Heart right ventricle (tissue), 16 donors: ENCODE measurements at places on chromosomes 4 and X. TPM values are rescaled to one million over a fixed set of nuclear protein-coding genes. Genes with fewer than 3 reads are reported as not detected.

ABCG2 gene
- 8.7 TPM for total RNA-seq

HSFX2 gene
- 2.2 TPM for total RNA-seq

TCEAL8 gene
- total RNA-seq, result 53.1 TPM

DNA sequence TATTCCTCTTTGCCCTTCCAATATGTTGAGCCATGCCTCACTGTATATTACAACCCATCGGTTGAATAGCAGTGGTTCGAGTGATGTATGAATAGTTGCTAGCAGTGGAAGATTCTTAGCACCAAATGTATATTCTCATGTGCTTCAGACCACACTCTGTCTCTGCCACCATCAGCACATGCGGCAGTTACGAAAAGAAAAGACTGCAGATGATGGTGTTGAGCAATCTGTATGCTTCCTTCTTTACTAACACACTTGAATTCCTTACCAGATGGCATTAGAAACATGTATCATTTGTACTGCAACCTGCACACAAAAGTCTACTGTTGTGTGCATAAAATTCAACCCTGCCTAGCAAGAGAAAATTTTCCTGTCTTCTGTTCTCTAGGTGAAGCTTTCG lies 214.6 kb downstream of the ENOX2 start:
- no peaks in the 10 kb centered on the region for H3K27me3 ChIP-seq
- H3K36me3 ChIP-seq, result no peaks in the 10 kb centered on the region
- no peaks in the 10 kb centered on the region for H3K4me1 ChIP-seq
- no peak for DNase-seq
- no peak overlapping the region for H3K4me3 ChIP-seq
- no peak overlapping the region for H3K27ac ChIP-seq

- peak overlapping the region; percentile 59 for H3K4me3 ChIP-seq
- H3K36me3 ChIP-seq, result no peaks in the 10 kb centered on the region
- H3K27me3 ChIP-seq, result no peaks in the 10 kb centered on the region
- peak overlapping the region; percentile 91 for H3K27ac ChIP-seq
Measured at GRCh38 chrX:103687696-103688201, 1.2 kb upstream of the MORF4L2 start.

DNA sequence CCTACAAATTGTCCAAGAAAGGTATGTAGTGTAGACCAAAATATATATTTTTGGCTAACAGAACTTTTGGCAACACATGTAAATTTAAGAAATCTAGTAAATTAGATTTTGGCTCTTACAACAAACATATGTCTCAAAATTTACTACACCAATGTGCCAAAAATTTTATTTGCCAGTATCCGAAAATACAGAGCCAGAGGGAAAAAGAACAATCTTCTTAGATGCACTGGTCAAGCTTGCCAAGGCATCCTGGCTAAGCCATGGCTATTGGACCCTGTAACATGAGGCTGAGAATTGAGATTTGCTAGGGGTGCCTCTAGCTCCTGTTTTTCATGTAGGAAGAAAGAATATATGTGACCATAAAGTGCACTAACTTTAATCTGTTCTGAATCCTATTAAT lies 91.8 kb downstream of the GABRG1 start:
- no peaks in the 10 kb centered on the region for H3K4me1 ChIP-seq
- DNase-seq, result no peak
- H3K27ac ChIP-seq, result no peak overlapping the region
- H3K27me3 ChIP-seq, result no peaks in the 10 kb centered on the region
- H3K36me3 ChIP-seq, result no peaks in the 10 kb centered on the region

DNA sequence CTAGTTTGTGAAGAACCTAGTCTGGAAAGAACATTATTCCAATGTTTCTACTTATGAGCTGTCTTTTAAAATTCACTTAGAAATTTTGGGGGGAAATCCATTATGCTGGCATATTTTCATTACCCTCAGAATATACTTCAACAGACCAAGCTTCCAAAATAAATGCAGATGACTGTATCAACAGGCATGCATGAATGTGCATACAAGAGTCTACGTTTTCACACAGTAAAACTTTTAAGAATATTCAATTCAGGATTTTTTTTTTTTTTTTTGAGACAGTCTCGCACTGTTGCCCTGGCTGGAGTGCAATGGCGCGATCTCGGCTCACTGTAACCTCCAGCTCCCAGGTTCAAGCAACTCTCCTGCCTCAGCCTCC lies 49.7 kb downstream of the ABCG2 start:
- H3K27ac ChIP-seq, result no peak overlapping the region
- no peak for DNase-seq
- no peak overlapping the region for H3K4me3 ChIP-seq
- H3K27me3 ChIP-seq, result no peaks in the 10 kb centered on the region
- peaks cover 3% of the 10 kb centered on the region for H3K4me1 ChIP-seq

DNA sequence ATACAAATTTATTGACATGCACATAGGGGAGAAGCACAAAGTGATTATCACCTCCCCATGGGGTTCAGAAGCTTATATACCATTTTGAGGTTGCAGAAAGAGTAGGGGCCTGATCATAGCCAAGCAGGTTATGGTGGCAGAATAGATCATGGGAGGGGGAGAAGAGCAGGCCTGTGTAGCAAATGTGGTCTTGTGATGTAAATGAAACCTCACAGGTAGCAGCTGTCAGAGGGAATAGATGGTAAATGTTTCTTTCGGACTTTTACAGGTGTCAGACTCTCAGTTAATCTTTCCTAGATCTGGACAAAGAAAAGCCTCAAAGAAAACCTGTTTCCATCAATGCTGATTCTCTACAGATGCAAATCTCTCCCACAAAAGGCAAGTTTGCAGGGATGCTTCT lies 84.4 kb downstream of the CFAP299 start:
- no peaks in the 10 kb centered on the region for H3K27me3 ChIP-seq
- no peak for DNase-seq
- H3K36me3 ChIP-seq, result no peaks in the 10 kb centered on the region
- H3K4me3 ChIP-seq, result no peak overlapping the region
- H3K27ac ChIP-seq, result no peak overlapping the region
- no peaks in the 10 kb centered on the region for H3K4me1 ChIP-seq
